ENCODE measurements at places on chromosomes 11 and 22.

- DNase-seq: no peak
Observed at GRCh38 chr11:116473206-116473769, 299.5 kb downstream of the BUD13 start.

GRCh38 chr11:2540223-2540991 is 95.6 kb downstream of the KCNQ1 start:
- DNase-seq: no peak

DNA sequence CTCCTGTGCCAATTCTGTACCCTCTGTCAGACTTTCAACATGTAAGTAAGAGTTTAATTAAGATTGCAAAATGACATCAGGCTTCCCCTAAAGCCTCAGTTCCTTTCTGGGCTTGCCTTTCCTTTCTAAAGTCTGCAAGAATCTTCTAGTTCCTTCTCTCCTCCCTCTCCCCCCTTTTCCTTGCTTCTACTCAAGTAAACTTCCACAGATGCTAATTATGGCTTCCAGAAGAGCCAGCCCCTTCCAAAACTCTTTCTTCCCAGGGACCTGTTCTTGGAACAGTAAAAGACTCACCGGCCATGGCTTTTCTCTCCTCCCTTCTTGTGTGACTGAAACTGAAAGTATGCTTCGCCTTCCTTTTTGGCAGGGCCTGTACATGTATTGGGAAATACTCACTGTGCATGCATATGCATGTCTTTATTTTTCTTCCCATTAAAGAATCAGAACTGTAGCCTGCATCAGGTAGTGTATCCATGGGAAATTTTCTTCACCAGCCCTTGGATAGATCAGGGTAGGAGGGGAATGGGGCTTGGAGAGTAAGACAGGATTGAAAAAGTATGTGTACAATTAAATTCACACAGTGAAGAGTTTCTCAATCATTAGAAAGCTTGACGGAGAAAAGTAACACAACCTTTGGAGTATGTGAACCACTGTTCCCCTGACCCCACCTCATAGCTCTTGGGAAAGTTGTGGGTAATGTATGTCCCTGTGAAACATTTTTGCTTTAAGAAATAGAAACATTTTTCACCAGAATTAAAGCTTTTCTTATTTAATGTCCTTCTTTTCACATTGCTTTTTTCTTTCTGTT is at the start of gene CASP1:
TSS of gene CASP1 (minus strand) at position 332 of the 808 bp plus-strand sequence. CDS start at position 301, 31 bp downstream.
- DNase-seq: no peak

DNA sequence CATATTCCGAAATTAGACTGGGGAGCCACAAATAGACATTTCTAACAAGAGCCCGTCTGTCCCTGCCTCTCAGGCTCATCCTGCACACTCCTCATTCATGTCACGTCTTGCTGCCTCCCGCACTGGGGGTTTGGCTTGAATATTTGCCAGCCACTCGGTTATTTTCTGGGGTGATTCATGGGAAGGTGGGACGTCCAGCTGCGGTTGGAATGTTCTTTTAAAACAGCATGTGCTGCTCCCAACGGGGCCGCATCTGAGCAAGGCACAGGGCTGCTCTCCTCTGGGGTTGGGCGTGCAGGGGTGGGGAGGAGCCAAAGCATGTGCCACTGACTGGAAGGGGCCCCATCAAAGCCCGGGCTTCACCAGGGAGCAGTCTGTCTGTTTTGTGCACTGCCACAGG is 25.9 kb upstream of the SLC5A4 start:
- DNase-seq: no peak

- no peak for DNase-seq
Observed at GRCh38 chr11:111765984-111766833, at the start of gene PPP2R1B. TSS of gene PPP2R1B (minus strand) at chr11:111766389. CDS start at chr11:111766361, 28 bp downstream.

GRCh38 chr22:20904008-20904979 is 12.9 kb upstream of the CRKL start:
- no peak for DNase-seq

DNA sequence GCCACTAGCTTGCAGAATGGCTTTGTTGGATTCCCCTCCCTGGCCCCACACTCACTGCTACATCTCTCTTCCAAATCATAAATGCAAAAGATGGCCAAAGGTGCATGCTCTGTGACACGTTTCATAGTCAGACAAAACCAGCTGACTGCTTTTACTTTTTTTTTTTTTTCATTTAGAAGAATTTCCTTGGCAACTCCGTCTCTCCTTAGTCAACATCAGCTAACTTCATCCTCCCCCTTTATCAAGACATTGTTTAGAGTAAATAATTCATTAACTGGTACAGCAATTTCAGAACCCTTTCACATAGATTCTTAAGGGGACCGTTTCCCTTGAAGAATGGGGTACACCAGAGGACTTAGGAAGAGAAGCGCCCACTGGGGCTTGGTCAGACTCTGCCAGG is 16.0 kb downstream of the KCNQ1OT1 start:
- no peak for DNase-seq

DNA sequence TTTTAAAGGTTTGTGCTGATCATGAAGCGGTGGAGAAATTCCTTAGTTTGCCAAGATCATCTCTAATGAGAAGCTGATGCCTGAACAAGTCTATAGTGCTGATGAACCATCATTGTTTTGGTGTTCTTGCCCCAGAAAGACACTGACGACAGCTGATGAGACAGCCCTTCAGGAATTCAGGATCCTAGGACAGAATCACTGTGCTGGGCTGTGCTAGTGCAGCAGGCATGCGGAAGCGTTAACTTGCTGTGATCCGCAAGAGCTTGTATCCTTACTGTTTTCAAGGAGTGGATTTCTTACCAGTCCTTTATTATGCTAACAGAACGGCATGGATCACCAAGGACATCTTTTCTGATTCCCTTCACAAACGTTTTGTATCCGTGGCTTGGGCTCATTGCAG is 104.1 kb downstream of the TBC1D22A start:
- no peak for DNase-seq

DNA sequence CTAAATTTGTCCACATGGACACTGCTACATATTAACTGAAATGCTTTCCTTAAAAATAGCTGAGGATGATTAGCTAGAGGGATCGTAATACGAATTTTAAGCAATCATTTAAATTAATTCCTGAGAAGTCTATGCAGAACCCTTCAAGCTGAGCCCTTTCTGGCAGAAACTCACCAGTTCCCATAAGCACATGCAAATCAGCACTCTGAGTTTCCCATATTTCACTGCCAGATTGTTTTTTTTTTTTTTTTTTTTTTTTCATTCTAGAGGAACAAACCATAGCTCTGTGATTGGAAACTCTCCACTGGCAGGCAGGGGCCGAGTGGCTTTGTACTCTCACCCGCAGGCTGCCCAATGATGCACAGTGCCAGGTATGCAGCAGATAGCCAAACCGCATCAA is 145.6 kb downstream of the EFCAB6 start:
- DNase-seq: no peak

DNA sequence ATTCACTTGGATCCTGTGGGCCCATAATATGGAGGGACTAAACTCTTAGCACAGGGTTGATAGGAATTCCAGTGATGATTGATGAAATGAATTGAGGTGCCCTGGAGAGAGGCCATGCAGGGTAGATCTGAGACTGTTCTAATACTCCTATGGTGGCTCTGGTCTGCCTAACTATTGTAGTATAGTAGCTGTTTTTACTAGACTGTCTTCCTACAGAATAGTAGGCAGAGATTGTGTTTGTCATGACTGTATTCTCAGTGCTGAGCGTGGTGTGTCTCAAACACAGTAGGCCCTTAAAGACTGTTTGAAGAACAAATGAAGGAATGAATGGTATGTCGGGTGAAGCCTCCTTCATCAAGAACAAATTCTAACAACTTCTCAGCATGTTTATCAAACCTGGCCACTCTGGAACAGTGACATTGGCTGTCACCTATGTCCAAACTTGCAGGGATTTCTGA is 107.0 kb upstream of the SESN3 start:
- no peak for DNase-seq

DNA sequence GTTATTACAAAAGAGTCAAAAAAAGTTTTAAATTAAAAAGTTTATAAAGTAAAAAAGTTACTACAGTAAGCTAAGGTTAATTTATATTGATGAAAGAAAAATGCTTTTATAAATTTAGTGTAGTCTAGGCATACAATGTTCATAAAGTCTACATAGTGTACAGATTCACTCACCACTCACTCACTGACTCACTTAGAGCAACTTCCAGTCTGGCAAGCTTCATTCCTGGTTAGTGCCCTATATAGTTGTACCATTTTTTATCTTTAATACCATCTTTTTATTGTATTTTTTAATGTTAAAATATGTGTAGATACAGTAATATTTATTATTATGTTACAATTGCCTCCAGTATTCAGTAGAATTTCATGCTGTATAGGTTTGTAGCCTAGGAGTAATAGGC is 2.6 kb upstream of the MMP10 start:
- DNase-seq: no peak

GRCh38 chr11:44761551-44761961 is 34.8 kb downstream of the TSPAN18 start:
- no peak for DNase-seq

- no peak for DNase-seq
Observed at GRCh38 chr22:49827271-49827852, 311 bp downstream of the BRD1 start.

DNA sequence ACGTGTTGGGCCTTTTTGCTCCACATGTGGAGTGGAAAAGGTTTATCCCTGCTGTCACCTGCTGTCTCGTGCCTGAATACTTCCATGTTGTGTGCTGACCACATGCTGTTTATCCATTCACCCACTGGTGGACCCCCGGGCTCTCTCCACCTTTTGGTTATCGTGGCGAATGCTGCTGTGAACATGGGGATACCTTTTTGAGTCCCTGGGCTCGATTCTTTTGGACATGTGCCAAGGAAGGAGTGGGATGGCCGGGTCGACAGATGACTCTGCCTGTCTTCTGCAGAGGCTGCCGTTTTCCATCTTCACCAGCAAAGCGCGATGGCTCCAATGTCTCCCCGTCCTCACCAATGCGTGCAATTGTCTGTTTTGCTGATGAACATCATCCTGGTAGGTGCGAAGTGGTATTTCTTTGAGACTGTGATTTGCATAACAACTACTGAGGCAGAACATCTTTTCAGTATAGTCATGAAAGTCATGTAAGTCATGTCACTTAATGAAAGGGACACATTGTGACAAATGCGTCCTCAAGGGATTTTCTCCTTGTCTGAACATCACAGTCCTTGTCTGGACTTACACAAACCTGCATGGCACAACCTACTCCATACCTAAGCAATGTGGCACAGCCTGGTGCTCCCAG is 758.7 kb downstream of the BRD1 start:
- no peak for DNase-seq

GRCh38 chr11:75400146-75400865 is 988 bp downstream of the RPS3 start:
- no peak for DNase-seq

Data from cerebellar nuclear complex (tissue), 1 donor.